ENCODE measurements at places on chromosomes 5 and 9.
A peak's percentile ranks its signal among the peaks of the same experiment; 100 is the strongest.

- DNase-seq, result no peak
Observed at GRCh38 chr5:147639321-147639720, 129.5 kb upstream of the DPYSL3 start.

- DNase-seq, result no peak
Observed at GRCh38 chr9:134879664-134880483, 736 bp upstream of the FCN2 start.

DNA sequence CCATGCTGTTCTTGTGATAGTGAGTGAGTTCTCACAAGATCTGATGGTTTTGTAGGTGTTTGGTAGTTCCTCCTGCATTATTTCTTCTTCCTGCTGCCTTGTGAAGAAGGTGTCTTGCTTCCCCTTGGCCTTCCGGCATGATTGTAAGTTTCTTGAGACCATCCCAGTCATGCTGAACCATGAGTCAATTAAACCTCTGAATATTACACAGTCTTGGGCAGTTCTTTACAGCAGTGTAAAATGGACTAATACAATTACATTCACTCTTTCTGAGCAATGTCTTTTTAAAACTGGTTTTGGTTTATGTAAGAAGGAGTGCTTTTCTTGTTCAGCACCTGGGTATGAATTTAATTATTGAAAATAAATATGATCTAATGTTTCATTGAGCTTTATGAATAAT, 50.7 kb upstream of the ARRDC3 start:
- DNase-seq, result no peak

GRCh38 chr9:137354845-137355760, 53.0 kb upstream of the NRARP start:
- DNase-seq, result no peak

DNA sequence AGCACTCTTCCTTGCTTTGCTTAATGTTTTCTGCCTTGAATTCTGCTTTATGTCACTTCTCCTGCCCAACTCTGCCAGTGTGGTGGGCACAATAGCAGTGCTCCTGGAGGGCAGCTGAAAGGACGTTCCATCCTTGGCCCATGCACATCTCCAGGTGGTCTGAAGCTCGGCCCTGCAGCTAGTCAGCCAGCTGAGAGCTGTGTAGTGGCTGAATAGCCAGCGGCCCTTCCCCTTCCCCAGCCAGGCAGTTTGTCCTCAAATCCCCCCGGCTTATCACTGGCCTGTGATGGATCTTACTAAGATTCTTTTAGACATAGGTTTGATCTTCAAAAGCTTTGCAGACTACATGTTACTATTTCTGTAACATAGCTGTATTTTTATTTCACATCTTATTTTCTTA, 42.7 kb upstream of the ANGPTL2 start:
- DNase-seq, result no peak

DNA sequence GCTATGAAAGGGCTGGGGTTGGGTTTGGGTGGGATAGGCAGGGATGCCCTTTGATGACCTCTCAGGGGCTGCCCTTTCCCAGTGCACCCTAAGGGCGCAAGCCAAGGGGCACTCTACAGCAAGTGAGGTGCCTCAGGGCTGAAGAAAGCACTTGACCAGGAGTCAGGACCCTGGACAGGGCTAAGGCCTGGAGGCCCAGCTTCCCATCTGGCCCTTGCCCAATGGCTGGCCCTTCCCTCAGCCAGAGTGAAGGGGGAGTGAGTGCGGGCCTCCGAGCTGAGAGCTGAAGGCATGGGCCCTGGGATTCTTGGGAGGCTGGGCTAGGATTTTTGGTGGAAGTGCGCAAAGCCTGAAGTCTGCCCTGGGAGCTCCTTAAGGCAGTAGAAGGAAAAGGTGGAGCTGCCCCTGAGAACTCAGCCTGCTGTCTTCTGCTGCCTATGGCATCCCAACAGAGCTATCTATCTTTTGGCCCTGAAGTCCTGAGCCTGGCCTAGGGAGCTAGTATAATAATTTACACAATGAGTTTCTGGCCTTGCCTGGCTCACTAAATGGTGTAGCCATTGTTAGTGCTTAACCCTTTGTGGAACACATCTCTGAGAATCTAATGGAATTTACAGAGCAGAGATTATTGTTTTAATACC, 16.4 kb downstream of the JADE2 start:
- DNase-seq, result no peak

DNA sequence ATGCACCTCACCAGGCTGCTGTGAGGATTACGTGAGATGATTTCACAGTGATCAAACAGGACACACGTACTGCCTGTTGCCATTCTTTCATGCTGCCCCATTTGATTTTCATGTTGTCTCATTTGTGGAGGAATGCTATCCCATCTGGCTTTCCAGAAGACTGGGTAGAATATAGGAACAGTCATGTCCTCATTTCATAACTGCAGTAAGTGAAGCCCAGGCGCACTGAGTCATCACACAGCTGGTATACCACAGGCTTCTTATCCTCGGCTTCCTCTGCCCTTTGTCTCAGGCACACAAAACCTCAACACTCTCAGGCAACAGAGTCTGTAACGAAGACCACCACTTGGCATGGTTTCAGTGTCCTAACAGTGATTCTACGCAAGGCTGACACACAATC, 62.3 kb downstream of the LHFPL2 start:
- DNase-seq, result peak; percentile 48

- no peak for DNase-seq
Observed at GRCh38 chr5:110362261-110362660, 364.2 kb downstream of the TMEM232 start.

DNA sequence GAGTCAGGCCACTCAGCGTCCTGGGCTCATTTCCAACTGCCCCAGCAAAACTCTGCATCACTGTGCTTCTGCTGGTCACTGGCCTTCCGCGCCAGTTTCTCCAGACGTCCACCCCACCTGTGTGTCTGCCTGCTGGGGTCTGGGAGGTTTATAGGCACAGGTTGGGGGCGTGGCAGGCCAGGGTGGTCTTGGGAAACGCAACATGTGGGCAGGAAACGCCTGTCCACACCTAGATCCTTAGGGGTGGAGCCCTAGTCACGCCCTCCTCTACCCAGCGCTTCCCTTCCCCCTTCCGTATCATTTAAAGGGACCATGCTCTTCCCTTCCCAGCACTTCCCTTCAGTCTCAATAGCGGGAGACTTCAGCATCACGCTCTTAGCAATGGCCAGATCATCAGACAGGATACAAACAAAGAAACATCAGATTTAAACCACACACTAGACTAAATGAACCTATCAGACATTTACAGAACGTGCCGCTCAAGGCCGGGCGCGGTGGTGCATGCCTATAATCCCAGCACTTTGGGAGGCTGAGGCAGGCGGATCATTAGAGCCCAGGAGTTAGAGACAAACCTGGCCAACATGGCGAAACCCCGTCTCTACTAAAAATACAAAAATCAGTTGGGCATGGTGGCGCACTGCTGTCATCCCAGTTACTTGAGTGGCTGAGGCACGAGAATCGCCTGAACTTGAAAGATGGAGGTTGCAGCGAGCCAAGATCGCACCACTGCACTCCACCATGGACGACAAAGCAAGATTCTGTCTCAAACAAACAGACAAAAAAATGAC, 11.8 kb upstream of the BTNL9 start:
- DNase-seq, result no peak

DNA sequence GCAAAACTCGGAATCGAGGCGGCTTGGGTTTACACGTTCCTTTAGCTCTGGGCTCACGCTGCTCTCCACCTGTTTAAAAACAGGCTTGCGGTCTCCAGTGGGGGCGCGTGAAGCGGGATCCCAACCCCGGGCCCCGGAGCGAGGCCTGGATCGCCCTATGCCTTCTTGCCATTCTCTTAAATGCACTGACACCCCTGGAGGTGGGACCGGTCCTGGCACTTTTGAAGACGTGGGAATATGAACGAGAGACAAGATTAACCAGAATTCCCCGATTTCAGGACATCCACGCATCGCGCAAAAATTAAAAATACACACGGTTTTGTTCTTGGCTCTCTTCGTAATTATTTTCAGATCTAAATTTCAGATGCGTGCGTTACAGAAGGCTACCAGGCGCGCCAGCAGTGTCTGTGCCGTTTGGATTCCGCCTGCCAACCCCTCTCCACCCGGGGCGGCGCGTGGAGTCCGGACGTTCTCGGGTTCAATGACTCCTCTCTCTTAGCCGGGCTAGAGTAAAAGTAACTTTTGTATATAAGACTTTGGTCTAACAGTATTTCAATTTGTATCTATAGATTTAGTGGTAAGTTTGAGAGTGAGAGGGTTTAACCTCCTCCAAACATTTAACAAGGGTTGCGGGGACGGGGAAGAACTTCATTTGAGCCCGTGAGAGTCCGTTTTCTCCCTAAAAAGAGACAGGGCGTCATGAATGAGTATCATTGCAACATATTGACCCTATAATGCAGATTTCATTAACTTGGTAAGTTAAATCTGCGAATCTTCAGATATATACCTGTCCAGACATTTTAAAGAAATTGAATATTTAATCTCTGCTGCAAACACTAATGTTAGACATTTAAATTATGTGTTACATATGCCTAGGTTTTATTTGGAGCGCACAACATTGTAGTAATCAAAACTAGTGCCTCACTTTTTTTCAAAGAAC, 3.8 kb downstream of the FOXD1 start:
- DNase-seq, result no peak

GRCh38 chr9:37062336-37062735, 28.3 kb upstream of the PAX5 start:
- peak; percentile 46 for DNase-seq

GRCh38 chr9:18487611-18488010, 13.7 kb downstream of the ADAMTSL1 start:
- no peak for DNase-seq
